Right atrium auricular region (tissue), 2 donors: ENCODE measurements at places on chromosomes 16 and 17.
A peak's percentile ranks its signal among the peaks of the same experiment; 100 is the strongest.

GRCh38 chr17:41870627-41871026 lies 5.4 kb upstream of the KLHL11 start:
- H3K27me3 ChIP-seq, result no peaks in the 10 kb centered on the region
- DNase-seq, result no peak
- H3K4me1 ChIP-seq, result peaks cover under 1% of the 10 kb centered on the region

GRCh38 chr16:855471-855870 lies 54.9 kb upstream of the GNG13 start:
- no peak overlapping the region for H3K4me3 ChIP-seq
- no peaks in the 10 kb centered on the region for H3K36me3 ChIP-seq
- no peak for DNase-seq
- no peaks in the 10 kb centered on the region for H3K27me3 ChIP-seq
- no peaks in the 10 kb centered on the region for H3K4me1 ChIP-seq
- no peak overlapping the region for H3K27ac ChIP-seq

DNA sequence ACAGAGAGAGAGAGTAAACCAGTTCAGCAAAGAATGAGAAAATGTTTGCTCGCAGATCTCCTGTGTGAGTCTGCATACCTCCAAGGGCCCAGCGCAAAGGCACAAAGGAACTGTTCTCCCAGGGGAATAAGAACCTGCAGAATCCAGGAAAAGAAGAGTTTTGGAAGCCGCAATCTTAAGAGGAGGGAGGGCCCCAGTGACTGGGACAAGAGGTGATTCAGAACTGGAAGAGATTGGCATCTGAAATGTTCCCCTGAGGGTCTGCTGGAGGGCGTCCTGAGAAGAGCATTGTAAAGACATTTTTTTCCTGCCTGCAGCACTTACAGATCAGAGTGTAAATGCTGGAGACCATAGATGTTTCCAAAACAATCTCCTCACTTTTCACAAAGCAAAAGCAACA lies 6.1 kb downstream of the ATMIN start:
- no peak overlapping the region for H3K4me3 ChIP-seq
- no peak overlapping the region for H3K27ac ChIP-seq
- H3K36me3 ChIP-seq, result peaks cover 46% of the 10 kb centered on the region
- peaks cover 2% of the 10 kb centered on the region for H3K4me1 ChIP-seq
- no peak for DNase-seq

DNA sequence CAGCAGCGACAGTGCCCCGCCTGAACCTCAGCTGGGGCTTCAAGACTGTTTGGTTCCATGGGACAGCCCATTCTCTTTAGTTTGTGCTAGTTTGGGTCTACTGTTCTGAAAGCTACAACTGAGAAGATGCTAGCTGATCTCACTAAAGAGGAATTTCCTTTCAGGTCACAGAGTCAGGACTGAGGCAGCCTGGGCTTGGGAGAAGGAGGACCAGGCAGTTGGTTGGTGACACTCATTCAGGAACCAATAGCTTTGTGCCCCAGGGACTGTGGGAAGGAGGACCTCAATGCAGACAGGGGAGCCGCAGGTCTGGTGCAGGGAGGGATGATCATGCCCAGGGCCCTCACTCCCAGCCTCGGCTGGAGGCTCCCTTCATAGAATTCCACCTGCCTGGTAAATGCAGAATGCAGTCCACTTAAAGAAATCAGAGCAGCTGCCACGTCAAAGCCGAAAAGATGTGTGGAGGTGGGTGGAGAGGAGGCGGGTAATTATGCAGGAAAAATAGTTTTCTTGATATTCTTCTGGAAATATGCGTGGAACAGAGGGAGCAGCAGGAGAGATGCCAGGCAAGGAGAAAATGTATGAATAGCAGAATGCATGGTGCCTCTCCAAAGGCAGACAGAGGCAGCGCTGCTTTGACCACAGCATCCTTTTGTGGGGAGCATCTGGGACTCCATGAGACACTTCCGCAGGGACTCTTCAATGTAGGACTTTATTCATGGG lies 32.6 kb upstream of the ZFP90 start:
- no peak for DNase-seq
- no peak overlapping the region for H3K27ac ChIP-seq
- H3K27me3 ChIP-seq, result no peaks in the 10 kb centered on the region
- no peaks in the 10 kb centered on the region for H3K36me3 ChIP-seq
- no peaks in the 10 kb centered on the region for H3K4me1 ChIP-seq
- H3K4me3 ChIP-seq, result no peak overlapping the region

GRCh38 chr16:20051611-20052010 lies 22.1 kb downstream of the GPR139 start:
- no peaks in the 10 kb centered on the region for H3K27me3 ChIP-seq
- H3K4me3 ChIP-seq, result no peak overlapping the region
- H3K27ac ChIP-seq, result no peak overlapping the region

- peak; percentile 36 for DNase-seq
- H3K27ac ChIP-seq, result no peak overlapping the region
- H3K4me1 ChIP-seq, result no peaks in the 10 kb centered on the region
- H3K27me3 ChIP-seq, result no peaks in the 10 kb centered on the region
- H3K36me3 ChIP-seq, result no peaks in the 10 kb centered on the region
These were observed 56.9 kb downstream of the NOS2 start for GRCh38 chr17:27743281-27743885.
